NCI-H2171 treated with DMSO at 0.1 percent for 48 hours (cell line): ENCODE measurements at places on chromosomes 3 and 15.

DNA sequence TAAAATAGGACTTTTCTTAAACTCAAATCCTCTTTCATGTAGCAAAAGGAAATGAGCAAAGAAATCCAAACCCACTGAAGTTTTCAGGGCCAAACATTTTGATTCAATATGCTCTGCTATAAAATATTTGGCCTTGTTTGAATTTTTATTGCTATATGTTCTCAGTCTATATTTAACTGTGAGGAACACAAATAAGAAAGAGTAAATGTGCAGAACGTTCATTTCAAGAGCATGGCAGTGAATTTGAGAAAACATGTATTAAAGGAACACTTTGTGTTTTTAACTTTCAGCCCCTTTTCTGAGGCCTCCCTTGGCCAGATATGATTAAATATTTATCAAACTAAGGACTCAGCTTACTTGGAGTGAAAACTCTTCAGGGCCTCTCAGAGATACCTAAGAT, 124.7 kb upstream of the CCNL1 start:
- no peak for DNase-seq

DNA sequence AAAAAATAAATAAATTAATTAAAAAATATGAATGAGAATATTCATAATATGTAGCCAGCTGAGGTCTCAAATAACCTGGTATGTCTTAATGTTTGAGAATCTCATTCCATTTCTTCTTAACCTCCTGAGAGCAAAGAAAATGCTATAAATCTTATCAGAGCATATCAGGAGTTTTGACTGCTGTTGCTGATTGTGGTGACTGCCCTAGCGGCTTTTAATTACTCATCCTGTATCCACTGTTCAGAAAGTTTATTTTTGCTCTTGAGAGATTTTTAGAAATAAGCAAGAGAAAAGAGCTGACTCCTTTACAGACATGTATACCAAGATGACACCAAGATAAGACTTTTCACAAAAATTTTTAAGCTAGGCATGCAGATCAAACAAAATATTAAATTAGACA, 454.8 kb upstream of the CBLB start:
- no peak for DNase-seq

- no peak for DNase-seq
Measured at GRCh38 chr3:128279601-128279880, 126.3 kb downstream of the EEFSEC start.

DNA sequence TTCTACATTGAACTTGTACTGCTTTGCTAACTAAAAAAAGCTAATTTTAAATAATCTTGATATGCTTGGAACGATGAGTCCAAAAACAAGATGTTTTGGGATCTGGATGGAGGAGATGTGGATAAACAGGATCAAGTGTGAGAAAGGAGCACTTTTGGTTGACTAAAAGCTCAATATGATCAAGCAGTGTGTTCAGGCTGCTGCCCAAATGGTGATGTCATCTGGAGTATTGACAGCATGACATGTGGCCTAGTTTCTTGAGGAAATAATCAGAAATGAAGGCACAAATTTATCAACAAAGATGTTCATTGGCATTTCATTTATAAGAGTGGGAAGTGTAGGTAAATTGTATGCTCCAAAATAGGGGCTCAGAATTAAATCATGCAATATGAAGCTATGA, 161.2 kb downstream of the SOX2 start:
- DNase-seq = no peak

DNA sequence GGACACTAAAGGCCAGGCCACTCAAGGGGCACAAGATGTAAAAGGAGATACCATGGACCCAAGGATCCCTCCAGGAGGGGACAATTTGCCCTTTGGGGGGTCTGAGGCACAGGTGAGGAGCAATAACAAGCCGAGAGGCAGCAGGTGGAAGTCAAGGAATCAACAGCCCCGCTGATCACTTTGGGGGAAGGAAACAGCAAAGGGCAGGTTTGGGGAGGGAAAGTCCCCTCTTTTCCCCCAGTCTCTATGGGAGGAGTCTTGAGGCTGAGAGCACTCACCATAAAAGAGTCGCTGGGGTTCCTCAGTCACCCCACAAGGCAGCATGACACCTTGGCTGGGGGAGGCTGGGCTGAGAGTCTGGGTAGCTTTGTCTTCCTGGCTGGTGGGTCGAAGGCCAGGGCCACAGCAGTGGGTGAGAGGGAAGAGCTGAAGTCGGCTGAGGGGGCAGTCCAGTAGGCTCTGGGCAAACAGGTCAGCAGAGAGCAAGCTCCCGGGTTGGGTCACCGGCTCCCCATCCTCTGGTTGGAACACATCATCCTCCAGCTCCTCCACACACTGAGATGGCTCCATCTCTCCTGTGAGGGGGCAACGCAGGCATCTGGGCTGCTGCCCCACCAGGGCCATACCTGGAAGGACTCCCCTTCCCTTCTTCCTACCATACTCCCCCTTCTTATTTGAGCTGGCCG, 3.0 kb downstream of the BMF start:
- DNase-seq = no peak

GRCh38 chr3:183591881-183592521, 36.5 kb upstream of the KLHL6 start:
- DNase-seq = no peak

DNA sequence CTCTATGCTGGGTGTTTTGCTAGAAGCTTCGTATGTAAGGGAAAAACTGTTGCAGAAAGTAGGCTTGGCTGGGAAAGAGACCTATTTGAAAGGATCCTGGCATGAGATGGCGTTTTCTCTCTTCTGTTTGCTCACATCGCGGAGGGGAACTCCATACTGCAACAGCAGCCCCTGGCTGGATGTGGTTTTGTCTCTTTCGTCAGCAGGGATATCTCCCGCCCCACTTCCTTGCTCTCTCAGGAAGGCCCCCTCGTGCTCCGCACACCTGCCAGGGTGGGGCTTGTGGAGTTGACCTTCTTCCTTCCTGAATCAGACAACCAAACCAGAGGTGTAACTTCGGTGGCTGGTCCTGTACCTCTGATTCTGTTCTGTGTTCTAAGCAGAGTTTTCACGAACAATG, 26.4 kb upstream of the MYZAP start:
- DNase-seq = no peak

DNA sequence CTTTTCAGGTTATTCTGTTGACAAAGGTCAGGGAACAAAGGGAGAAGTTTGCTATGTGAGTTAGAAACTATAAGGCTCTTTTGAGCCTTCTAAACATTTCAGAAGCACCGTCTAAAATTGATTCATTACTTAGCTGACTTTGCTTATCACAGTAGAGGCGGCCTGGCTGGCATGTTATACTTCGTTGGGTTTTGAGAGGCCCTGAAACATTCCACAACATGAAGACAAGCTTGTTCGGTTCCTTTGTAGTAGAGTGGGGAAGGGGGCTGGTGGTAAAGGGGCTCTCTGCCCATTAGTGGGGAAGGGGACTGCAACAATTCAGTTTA, 23.6 kb downstream of the ZBTB38 start:
- no peak for DNase-seq

GRCh38 chr3:147875498-147875897, 466.3 kb downstream of the ZIC1 start:
- no peak for DNase-seq
